Aorta (tissue), 5 donors: ENCODE measurements at places on chromosomes 7 and 10.

DNA sequence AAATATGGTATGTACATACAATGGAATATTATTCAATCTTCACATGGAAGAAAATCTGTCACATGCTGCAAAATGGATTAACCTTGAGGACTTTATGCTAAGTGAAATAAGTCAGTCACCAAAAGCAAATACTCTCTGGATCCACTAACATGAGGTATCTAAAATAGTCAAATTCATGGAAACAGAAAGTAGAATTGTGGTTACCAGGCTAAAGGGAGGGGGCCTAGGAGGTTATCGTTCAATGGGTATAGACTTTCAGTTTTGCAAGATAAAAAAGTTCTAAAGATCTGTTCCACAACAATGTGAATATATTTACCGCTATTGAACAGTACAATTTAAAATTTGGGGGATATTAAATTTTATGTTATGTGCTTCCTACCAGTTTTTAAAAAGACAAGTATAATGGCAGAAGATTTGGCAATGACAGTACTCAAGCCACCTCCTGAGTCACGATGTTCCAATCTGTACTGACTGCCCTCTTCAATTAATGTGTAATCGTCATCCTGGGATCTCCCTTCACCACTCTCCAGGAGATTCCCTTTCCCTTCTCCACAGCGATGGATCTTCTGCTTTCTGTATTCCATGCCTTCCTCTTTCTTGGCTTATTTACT lies 32.3 kb upstream of the IL6 start:
- DNase-seq: no peak

- DNase-seq: no peak
These were observed 8.3 kb downstream of the AEBP1 start for GRCh38 chr7:44112231-44112996.

DNA sequence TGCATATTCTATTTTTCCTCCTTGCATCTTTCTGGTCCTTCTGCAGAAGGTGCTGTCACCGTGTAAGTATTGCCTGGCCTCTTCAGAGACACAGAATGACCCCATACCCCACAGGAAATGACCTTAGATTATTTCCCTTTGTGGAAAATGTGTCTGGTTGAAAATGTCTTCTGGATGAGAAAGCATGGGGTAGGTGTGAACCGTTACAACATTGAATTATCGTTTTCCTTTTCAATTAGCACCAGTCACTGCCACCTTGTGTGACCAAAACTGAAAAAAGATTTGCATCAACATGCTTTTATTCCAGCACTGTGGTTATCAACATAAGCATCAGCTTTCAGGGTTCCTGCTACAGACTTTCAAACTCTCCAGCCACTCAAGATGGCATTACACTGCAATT lies 58.0 kb upstream of the CELF2 start:
- no peak for DNase-seq

DNA sequence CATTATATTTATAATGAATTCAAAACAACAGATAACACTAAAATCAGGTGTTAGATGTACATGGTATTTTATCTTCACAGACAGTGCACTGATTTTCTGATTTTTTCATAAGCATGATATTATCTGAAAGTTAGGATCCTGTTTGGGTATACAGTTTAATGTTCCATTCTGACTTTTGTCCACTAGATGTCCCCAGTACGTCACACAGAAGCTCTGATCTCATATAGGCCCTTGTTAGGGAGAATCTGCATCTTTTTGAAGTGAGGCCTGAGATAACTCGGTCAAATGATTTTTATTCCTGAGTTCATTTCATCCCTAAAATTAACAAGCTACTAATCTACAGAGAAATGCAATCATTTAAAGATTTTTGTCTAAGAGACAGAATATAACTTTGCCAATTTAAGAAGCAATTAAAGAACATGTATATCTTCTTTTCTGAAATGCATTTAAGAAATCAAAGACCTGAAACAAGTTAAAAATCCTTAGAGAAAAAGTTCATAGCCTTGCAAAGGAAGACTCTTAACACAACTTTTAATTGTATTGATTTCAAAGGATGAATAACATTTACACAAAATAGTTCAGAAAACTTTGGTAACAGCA lies 72.0 kb upstream of the TES start:
- DNase-seq: no peak
